Activated CD8-positive, alpha-beta memory T cell treated with anti-CD3 and anti-CD28 coated beads for 4 hours (primary cell): ENCODE measurements at places on chromosomes 12 and 14.

GRCh38 chr14:53491256-53491883 lies 338.2 kb upstream of the DDHD1 start:
- no peak for DNase-seq

DNA sequence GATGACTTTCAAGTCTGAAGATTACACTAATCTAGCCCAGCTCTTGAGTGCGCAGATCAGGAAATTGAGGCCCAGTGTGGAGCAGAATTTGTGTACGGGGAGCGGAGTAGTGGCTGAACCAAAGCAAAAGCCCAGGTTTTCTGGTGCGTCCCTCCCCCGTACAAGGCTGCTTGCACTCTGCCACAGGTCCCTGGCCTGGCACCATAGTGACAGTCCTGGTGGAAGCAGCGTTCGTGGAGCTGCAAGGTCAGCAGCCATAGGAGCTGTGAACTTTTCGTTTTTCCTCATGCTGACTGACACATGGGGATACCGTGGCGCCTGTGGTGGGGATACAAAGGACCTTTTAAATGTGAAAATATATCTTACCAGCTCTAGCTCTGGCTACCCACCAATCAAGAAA lies 1.7 kb downstream of the EVL start:
- DNase-seq, result no peak

GRCh38 chr12:4203772-4204376 lies 69.7 kb upstream of the CCND2 start:
- DNase-seq, result no peak

- DNase-seq, result no peak
Measured at GRCh38 chr14:70576891-70577290, 23.6 kb downstream of the MED6 start.

- no peak for DNase-seq
Measured at GRCh38 chr12:10132850-10133370, 2.9 kb upstream of the CLEC7A start.

DNA sequence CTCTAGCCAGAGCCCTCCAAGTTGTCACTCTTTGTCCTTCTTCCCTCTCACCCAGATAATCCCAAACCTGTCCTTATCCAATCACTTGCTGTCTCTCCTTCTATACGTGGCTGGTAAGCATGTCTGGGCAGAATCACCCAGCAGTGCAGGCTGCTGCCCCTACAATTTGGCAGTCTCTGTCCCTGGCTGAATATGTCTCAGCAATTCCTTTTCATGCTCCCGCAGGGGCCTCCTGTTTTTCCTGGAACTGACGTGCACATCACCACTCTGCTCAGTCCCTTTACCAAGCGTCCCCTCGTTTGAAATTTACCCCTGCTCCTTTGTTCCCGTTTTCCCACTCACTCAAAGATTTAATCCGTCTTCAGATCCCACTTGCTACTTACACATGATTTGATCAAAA lies 80.0 kb downstream of the ST8SIA1 start:
- DNase-seq, result no peak

DNA sequence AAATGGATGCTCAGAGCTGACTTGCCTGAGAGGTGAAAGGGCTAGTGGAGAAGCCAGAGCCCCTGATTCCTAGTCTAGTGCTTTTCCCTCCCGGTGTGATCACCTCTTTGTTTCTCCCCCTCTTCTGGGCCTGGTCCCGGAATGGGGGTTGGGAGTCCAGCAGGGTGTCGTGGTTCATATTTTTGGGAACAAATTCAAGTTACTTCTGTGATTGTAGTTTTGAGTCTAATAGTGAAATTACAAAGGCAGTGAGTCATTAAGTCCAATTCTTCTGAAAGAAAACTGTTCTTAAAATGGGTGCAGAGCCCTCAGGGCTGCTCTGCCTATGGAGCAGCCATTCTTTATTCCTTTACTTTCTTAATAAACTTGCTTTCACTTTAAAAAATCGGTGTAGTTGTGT lies 7.6 kb downstream of the SUSD6 start:
- DNase-seq, result no peak

GRCh38 chr14:96184737-96185136 lies 19.9 kb upstream of the BDKRB2 start:
- DNase-seq, result no peak

DNA sequence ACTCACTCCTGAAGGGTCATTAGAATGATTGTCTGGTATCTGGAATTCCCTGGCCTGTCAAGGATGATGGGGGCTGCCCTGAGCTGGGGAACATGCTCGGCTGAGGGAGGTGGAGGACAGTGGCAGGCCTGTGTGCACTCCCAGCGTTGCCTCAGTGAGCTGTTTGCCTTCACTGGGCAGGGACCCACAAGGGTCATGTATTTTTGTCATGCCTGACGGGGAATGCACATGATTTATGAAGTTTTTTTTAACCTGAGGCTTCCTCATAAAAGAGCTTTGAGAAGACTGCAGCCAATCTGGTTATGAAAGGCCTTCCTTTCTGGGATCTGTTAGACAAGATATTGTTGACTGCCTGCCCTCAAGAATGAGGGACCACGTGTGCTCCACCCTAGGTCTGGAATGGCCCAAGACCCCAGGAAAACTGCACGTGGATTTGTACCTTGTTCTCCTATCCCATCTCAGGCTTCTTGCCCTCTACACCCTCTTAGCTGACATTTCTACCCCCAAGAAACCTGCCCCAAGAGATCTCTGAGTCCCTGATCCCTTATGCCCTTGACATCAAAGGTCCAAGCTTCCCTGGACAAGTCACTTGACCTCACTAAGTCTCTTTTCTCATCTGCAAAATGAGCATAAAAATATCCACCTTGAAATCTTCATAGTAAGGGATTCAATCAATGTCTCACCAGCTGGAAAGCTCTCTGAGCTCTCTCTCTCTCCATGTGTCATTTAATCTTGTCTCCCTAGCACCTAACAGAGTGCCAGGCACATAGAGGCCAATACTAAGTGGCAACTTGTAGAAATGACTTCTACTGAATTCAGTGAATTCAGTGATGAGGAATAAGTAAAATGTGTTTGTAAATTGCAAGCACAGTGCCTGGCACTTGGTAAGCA lies 24.5 kb upstream of the COL2A1 start:
- DNase-seq, result no peak

- DNase-seq, result no peak
Measured at GRCh38 chr12:64427988-64428387, 23.8 kb downstream of the XPOT start.

- no peak for DNase-seq
Measured at GRCh38 chr12:49133014-49133413, 1.8 kb upstream of the TUBA1B start.
